ENCODE measurements at places on chromosomes 1 and 21.

- no peak for DNase-seq
Measured at GRCh38 chr1:53934170-53934765, 11.2 kb downstream of the IFT25 start.

GRCh38 chr1:25573591-25573930 lies 30.2 kb downstream of the LDLRAP1 start:
- no peak for DNase-seq

DNA sequence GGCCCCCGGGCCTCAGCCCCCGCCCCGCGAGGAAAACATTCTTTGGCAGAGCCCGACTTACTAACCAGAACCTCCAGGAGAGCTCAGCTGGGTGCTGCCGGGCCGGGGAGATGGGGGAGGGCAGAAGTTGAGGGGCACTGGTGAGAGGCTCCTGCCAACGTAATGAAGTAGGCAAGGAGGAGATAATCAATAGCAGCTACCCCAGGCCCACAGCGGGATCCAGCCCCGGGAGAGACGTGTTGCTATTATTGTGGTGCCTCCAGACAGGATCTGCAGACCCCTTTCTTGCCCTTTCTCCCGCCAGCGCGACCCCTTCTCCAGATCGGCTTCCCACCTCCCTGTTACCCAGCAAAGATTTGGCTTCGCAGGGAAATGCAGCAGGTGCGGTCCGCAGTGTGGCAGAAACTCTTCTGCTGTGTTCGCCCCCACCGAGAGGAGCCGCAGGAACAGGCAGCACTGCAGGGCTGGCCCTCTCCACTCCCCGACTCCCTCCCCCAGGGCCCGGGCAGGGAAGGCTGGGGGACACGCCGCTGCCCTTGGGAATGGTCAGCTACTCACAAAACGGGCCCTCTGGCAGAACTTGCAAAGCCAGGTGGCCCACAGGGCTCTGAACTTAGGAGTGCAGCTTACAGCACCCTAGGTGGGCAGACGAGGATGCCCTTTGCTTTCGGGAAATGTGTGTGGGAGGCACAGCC lies 1.5 kb upstream of the KCNA2 start:
- no peak for DNase-seq

GRCh38 chr1:36515315-36516138 lies 32.8 kb upstream of the CSF3R start:
- no peak for DNase-seq

DNA sequence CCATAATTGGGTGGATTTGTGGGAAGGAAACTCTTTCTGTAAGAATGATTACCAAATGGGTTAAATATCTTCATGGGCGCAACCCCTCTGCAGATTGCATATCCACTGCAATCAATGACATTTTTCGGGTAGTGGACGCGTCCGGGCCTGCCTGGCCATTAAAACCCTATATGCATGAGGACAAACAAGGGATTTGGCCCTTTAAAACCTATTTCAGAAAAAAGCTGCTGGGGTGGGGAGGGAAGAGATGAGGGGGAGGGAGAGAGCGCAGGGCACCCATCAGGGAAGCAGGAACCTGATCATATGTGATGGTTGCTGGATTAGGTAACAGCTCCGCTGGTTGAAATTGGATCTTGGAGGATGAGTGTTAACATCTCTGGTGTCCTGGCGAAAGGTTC lies 228.8 kb downstream of the PBX1 start:
- no peak for DNase-seq

DNA sequence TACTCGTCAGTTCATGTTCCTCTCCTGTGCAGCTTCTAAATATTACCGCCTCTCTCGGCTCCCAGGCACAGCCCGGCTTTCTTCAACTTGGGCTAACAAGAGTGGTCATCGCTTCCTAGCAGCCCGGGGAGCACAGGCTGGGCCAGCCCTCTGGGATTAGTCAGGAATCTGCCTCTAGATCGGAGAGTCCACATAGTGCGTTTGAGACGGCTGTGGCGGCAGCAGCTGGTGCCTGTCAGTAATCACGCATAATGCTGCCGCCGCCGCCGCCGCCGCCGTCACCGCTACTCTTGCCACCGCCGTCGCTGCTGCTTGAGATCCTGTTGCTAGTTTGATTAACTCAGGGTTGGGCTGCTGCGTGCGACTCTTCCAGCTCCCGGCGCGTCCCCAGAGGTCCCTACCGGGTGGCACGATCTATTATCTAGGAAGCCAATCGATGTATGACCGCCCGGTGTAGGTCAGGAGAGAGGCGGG lies at the start of gene RXRG:
TSS of gene RXRG (minus strand) at position 230 of the 474 bp plus-strand sequence. CDS start 233 bp downstream, outside the sequence.
- no peak for DNase-seq

DNA sequence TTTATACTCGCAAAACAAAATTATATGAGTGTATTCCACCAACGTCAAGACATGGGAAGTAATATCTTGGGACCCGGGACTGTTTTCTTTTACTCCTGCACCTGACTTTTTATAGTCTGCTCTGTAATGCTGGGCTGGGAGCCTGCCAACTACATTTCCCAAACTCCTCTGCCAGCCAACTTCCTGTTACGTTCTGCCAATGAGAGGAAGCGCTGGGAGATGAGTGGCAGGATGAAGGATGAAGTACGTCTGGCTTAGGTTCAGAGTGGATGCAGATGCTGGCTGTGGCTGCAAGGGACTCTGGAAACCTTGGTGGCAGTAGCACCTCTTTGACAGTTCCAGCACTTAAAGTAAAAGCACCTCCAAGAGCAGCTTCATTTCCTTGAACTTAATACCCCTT lies 59.6 kb downstream of the USP24 start:
- no peak for DNase-seq

DNA sequence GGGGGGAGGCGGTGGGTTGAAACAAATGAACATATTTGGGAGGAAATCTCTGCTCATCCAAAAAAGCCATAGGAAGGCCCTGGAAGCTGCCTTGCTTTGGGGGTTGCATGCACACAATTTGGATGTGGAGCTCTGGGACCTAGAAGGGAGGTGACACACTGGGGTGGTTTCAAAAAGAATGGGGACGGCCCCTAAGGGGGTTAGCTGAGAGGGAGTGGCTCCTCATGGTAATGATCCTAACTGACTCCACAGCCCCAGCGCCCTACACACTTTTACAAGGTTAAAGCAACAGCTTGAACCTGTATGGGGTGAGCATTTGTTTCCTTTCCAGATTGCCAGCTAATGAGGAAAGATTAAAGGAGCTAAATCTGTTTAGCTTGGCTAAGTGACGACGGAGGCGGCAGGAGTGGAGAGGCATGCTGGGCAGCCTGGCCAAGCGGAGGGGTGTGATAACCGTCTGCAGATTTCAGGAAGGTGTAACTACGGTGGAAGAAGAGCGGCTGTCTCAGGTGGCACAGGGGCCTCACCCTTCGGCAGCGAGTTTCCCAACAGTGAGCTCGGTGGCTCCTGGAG lies 107.3 kb downstream of the RNF220 start:
- DNase-seq: no peak

DNA sequence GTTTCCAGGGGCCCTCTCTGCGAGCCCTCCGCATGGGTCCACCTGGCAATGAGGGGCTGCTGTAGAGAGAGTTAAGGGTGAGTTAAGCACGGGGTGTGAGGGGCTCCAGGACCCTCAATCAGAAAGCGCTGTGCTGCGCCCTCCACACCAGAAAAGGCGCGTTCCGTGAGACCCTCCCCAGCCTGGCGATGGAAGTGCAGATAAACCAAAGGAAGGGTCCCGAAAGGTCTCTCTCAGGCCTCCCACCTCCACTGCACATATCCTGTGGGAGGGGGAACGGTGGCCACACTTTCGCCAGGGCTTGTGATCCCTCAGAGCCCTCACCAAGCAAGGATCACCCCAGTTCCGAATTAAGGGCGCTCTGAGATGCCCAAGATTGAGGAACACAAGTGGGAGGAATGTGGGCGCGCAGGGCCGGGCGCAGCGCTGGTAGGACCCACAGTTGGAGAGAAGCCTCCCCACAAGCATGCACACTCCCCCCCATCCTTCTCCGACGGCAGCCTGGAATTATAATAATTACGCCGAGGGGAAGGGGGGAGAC lies 1.1 kb downstream of the WNT3A start:
- no peak for DNase-seq

GRCh38 chr1:35748326-35748725 lies 21.5 kb downstream of the CLSPN start:
- DNase-seq: no peak

DNA sequence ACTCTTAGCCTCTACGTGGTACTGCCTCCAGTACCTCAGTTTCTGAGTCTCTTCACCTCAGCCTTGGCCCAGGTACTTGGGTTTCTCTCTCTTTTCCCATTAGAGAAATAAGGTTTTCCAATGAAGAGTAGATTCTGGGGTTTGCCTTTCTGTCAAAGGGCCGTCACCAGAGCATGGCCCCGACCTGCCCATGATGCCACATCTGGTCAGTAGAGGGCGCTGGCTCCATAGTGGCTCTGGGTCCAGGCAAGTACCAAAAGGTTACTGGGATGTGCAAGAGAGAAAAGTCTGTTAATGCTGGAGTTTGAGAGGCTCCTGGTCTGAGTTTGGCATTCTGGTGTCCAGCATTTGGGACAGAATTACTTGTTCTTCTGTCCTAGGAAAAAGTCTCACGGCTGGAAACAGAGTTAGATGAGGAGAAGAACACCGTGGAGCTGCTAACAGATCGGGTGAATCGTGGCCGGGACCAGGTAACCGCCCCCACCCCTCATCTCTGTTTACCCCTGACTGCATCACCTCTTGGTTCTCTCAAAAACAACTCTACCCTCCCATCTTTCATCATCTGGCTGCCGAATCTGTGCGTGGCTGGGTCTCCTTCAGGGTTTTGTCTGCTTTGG lies 5.3 kb upstream of the TUFT1 start:
- peak; percentile 90 for DNase-seq

DNA sequence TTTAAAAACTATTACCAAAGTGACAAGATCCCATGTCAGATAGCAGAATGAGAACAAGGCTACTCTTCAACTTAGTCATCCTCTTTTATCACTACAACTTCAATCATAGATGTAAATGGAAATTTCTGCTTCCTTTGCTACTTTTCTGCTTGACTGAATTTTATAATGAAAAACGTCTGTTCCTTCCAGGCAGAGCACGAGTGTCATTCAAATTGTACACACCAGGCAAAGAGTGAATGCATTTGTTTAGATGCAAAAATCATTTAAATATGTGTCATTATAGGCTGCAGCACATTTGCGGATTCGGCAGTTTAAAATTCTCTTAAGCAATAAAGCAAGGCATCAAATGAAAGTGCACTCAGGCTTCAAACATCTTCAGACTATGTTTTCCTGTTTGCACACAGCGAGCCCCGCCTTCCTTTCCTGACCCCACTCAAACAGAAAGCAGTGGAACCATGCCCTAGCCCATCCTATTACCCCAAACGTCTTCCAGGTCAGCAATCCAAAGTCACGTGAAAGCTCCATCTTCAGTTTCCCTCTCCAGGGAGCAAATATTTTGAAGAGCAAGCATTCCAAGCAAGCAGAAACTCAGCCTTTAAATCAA lies 99.6 kb downstream of the APP start:
- no peak for DNase-seq

DNA sequence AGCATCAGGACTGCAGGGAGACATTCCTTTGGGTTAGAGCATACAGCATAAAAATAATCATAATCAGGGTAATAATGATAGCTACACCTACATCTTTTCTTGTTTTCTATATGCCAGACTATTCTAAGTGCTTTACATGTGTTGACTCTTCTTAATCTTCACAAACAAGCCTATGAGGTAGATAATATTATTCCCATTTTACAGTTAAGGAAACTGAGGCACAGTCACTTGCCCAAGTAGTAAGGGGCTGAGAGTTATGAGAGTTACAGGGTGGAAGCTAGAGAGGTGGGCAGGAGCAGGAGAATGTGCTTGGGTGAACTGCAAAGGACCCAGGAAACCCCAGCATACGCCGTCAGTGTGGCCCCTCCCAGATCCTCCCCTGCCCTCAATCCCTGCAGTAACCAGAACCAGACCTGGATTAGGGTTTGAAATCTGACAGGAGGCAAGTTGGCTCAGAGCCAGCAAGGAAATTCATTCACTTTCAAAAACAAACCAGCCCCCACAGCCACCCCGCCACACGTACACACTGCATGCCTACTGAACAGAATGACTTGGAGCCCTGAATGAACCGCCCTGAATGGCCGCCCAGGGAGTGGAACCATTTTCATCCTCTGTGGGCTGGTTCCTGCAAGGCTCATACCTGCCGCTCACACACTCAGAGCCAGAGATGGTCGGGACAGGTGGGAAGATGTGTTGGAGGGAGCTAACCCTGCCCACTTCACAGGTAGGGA lies 126.1 kb downstream of the TRABD2B start:
- DNase-seq: no peak

DNA sequence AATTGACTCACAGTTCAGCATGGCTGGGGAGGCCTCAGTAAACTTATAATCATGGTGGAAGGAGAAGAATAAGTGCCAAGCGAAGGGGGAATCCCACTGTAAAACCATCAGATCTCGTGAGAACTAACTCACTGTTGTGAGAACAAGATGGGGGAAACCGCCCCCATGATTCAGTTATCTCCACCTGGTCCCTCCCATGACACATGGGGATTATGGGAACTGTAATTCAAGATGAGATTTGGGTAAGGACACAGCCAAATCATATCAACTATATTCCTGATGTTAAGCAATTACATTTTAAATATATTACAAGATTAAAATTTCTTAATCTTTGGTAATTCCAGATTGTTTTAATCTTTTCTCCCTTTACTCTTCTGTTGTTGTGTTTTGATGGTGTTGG lies 55.2 kb downstream of the FNBP1L start:
- no peak for DNase-seq

GRCh38 chr1:76940571-76941335 lies 73.5 kb downstream of the ST6GALNAC5 start:
- DNase-seq: no peak
